NCI-H1105 (cell line): ENCODE measurements at places on chromosomes 6 and 20.
A peak's percentile ranks its signal among the peaks of the same experiment; 100 is the strongest.

DNA sequence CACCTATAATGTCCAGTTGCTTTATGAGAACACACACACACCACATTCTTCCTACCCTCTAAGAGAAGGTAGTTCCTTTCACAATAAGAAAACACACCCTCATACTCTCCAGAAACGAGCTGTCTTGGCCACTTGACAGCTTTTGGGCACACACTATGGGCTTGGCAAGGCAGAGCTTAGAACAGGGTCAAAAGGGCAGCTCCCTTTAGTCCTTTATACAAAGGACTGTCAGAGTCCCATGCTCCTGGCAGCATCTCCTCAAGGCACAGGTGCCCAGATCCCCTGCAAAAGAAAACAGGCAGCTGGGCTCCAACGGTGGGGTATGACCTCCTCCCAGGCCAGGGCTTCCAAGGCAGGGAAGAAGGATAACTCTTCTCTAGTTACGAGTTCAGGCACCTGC is 4.9 kb upstream of the LYRM2 start:
- DNase-seq = no peak

DNA sequence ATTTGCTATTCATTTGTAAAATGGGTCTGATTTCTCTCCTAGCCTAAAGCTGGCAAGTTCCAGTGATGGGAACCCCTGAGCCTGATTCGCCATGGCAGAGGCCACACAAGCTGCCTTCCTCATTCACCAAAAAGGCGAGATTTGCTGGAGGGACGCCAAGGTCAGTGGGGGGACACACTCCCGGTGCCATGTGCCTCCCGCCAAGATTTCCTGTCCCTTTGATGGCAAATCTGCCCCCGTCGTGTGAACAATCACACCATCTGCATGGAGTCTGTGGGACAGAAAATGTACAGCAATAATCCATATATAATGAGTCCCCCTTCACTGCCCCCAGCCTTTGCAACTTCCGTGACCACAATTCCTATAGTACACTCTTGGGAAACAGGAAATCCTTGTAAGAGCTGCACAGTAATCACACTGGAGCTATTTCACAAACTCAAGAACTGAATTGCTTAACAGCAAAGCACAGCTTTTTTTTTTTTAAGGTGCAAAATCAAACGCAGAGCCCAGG is 15.7 kb upstream of the IGF2R start:
- DNase-seq = no peak

- no peak for DNase-seq
Measured at GRCh38 chr20:53409447-53409717, 184.3 kb downstream of the ZNF217 start.

DNA sequence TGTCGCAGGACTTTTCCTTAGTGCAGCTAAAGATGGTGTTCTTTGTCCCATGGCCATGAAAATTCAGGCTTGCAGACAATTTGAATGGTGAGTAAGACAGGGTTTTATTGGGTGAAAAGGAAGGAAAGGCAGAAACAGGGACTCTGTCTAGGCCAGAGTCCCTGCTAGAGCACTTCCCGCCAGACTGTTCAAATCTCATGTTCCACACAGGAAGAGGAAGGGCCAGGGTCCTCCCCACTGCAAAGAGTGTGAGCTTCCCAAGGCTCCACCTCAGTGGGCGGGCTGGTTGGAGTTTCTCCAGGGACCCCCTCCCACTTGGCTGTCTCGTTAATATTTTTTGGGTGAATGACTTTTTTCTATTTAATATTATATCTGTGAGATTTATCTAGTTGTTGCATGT is 29.0 kb downstream of the COL19A1 start:
- no peak for DNase-seq

GRCh38 chr6:157075549-157076450 is 247.5 kb downstream of the TMEM242 start:
- DNase-seq = no peak

- DNase-seq = no peak
Measured at GRCh38 chr20:37259031-37259430, 2.6 kb downstream of the GHRH start.

- no peak for DNase-seq
Measured at GRCh38 chr6:144248476-144249301, 36.4 kb upstream of the UTRN start.

DNA sequence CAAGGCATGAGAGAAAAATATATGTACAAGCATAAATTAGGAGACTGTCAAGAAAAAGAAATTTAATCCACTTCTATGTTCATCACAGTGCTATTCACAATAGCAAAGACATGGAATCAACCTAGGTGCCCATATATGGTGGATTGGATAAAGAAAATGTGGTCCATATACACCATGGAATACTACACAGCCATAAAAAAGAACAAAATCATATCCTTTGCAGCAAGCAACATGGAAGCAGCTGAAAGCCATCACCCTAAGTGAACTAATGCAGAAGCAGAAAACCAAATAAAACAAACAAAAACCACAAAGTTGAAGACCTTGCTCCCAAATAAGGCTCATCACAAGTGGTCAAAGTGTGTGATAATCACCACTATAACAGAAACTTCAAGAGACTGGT is 36.7 kb downstream of the USP45 start:
- DNase-seq = no peak

DNA sequence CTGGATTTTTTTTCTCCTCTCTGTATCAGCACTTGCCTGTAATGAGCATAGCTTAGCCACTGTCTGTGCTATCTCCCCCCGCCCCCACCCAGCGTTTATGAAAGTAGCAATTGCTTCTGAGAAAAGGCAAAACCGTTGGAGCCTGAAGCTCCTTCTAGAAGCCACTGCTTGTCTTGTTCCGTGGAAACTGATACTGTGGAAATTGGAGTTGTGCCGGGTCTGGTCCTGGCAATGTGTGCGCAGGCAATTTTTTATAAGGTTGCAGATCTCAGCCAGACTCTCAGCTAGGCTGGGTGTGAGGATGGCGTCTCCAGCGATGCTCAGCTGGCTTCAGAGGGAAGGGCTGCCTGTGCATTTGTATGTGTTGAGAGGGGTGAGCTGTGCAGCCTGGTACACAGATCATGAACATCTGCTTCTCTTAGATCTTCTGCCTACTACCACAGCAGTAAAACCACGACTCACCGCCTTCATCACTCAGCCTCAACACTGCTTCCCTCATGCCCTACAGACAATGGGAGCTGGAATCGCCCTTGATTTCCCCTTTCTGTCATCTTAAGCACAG is 72.4 kb upstream of the GTSF1L start:
- peak; percentile 18 for DNase-seq

DNA sequence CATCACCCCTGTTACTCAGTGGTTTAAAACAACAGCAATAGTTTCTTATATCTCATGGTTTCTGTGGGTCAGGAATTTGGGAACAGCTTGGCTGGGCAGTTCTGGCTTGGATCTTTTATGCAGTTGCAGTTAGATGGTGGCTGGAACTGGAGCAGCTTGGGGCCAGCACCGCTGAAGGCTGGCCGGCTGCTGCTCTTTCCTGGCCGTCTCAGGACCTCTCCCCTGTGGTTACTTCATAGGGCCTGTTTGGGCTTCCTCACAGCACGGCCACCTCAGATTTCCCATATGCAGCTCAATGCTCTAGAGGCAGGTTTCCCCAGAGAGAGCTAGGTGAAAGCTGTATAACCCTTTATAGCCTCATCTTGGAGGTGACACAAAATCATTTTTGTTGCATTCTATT is 15.6 kb downstream of the PKIG start:
- no peak for DNase-seq

DNA sequence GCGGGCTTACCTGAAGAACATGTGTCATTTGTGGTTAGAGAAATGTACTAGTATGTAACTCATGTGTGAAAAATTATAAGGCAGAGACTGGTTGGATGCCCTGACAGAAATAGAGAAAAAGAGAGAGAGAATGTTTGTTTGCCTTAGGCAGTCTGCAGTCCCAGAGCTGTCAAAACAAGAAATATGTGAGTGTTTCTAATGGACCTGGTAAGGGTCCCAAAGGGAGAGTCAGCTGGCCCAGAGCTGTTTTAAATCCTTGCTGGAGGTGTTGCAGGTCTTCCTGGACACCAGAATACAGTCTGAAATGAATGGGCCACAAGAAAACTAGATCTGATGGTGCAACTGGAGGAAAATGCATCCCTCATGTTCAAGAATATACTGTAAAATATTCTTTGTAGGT is 158.3 kb upstream of the OGFRL1 start:
- no peak for DNase-seq

- DNase-seq = no peak
Measured at GRCh38 chr6:134457941-134458340, 140.0 kb upstream of the SGK1 start.

GRCh38 chr6:10460096-10460495 is 45.2 kb upstream of the TFAP2A start:
- no peak for DNase-seq

- no peak for DNase-seq
Measured at GRCh38 chr20:48772183-48772976, 55.4 kb downstream of the PREX1 start.

DNA sequence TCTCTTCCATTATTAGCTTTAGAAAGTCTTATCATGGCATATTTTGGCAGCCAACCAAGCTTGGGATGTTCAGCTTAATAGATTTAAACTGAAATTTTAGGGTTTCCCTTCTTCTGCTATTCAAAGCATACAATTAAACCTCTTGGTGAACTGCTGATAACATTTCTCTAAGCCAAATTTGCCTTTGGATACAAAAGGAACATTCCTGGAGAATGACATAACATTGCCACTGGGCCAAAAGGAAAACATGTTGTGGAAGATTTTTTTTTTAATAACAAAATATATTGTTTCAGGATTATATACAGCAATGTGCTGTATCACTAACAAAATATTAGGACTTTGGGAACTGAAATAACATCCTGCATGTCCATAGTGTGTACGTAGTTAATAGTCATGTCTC is 215.1 kb upstream of the TBX18 start:
- DNase-seq = no peak

GRCh38 chr6:139829576-139829975 is 455.1 kb upstream of the CITED2 start:
- peak; percentile 18 for DNase-seq

DNA sequence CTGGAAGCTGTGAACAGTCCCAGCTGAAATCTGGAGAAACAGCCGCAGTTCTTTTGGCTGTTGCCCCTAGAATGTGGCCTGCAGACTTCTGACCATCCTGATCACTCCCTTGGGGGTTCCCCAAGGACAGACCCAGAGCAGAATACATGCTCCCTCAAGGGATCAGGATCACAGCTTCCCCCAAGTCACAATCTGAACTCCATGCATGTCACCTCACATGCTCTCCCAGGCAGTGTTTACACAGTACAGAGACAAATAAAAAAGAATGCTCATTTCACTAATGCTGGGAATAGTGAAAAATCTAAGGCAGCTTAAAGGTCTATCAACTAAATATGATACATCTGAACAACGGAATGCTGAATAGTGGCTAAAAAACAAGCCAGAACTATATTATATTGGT is 20.5 kb downstream of the SPAG4 start:
- DNase-seq = no peak

GRCh38 chr20:8353512-8353911 is 221.4 kb downstream of the PLCB1 start:
- DNase-seq = no peak

GRCh38 chr6:109117346-109118035 is 22.2 kb downstream of the CEP57L1 start:
- no peak for DNase-seq

GRCh38 chr6:50922579-50923525 is 104.2 kb downstream of the TFAP2B start:
- DNase-seq = no peak

DNA sequence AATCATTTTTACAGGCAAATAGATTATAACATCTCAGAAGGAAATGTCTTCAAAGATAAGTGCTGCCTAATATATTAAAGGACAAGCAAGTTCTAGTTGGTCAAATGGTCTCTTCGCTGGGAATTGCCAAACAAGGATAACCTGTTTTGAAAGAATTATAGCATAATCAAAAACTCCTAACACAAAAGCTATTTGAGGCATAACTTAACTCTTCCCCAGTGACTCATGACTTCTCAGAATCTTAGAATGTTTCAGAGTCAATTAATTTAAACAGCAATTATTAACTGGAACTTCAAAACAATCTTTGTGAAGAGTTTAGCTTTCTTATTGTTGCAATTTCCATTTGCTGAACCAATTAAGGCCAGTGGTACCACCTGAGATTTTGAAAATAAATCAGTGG is 126.6 kb downstream of the MTFR2 start:
- no peak for DNase-seq

DNA sequence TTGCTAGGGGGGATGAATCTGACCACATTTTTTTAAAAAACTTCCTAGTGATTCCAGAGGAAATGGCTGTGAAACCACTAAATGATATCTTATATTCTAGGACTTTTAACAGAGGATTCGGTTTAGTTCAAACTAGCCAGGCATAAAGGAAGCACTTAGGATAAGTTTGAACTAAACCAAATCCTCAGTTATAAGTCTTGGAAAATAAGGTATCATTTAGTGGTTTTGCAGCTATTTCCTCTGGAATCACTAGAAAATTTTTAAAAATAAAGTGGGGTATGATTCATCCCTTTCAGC is 327.9 kb upstream of the QKI start:
- no peak for DNase-seq

DNA sequence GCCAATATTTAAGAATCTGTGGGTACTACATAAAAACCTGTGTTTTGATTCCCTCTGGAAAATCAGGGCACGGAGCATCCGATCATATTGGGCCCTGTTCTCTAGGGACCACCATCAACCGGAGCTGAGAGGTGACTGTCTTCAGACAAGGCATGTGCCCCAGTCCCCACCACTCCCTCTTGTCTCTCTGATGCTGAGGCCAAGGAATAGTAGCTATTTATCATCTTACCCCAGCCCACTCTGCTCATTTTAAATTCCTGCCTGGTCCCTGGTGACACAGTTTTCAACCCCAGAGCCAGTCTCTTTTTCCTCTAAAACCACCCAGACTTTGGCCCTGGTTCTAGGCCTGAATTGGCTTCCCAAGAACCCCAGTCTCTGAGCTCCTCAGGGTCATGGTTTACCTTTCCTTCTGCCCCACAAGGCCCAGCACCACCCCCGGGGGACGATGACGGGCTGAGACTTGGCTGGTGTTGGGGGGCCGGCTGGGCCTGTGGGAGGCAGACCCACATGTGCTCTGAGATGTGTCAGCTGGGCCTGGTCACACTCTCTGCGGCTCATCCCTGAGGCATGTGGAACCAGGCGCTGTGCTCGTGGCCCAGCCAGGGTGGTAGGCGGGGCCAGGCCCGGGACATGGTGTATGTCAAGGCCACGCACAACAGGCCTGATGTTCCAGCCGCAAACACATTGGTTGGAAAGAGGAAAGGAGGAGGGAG is 114.4 kb downstream of the CEBPB start:
- no peak for DNase-seq

GRCh38 chr20:52130406-52130805 is 61.2 kb downstream of the ZFP64 start:
- DNase-seq = no peak

GRCh38 chr6:48037946-48038345 is 73.1 kb downstream of the PTCHD4 start:
- DNase-seq = no peak

DNA sequence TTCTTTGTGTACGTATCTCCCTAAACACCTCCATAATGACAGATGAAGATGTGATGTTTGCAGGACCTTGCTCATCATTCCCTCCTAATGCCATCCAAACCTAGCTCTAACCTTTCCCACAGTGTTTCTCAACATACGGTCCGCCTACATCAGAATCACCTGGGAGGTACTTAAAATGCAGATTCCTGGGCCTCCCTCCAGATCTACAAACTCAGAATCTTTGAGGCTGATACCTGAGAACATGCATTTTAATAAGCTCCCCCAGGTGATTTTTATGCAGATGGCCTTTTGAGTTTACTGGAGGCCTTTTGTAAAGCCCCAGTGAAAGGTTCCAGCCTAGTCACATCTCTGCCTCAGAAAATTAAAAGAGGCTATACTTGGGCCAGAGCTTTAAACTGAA is 40.5 kb downstream of the METTL24 start:
- no peak for DNase-seq
